ENCODE measurements at places on chromosomes 11 and 22.

GRCh38 chr11:102081313-102081712 lies 28.9 kb upstream of the YAP1 start:
- H3K36me3 ChIP-seq: peaks cover 2% of the 10 kb centered on the region
- no peak overlapping the region for H3K4me3 ChIP-seq
- no peak for DNase-seq
- no peaks in the 10 kb centered on the region for H3K27me3 ChIP-seq

- DNase-seq: peak; percentile 92
- no peaks in the 10 kb centered on the region for H3K27me3 ChIP-seq
- peaks cover 7% of the 10 kb centered on the region for H3K4me1 ChIP-seq
- peaks cover 30% of the 10 kb centered on the region for H3K36me3 ChIP-seq
- peak overlapping the region; percentile 17 for H3K27ac ChIP-seq
Measured at GRCh38 chr11:72712168-72712751, 38.0 kb upstream of the PDE2A start.

DNA sequence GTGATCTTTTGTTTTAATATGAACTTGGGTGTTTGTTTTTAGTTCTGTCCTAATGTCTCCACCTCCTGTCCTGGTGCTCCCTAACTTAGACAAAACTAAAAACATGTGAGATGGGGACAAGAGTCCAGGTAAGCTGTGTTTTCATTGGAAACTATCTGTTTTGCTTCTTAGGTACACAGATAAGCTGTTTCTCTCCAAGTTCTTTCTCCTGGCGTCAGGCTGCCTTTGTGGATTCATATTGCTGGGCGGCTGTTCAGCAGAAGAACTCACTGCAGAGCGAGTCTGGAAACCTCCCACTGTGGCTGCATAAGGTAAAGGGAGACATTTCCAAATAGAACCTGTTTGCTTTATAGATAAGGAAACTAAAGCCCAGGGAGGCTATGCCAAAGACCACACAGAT lies 24.7 kb downstream of the PANX1 start:
- no peak overlapping the region for H3K27ac ChIP-seq
- H3K4me3 ChIP-seq: no peak overlapping the region
- no peaks in the 10 kb centered on the region for H3K27me3 ChIP-seq
- no peak for DNase-seq

- peaks cover 8% of the 10 kb centered on the region for H3K4me1 ChIP-seq
- no peaks in the 10 kb centered on the region for H3K27me3 ChIP-seq
- H3K36me3 ChIP-seq: no peaks in the 10 kb centered on the region
- H3K27ac ChIP-seq: no peak overlapping the region
Measured at GRCh38 chr11:28730336-28730735, 622.1 kb downstream of the METTL15 start.

GRCh38 chr11:11584530-11584810 lies 37.3 kb downstream of the GALNT18 start:
- peak overlapping the region; percentile 4 for H3K27ac ChIP-seq
- DNase-seq: peak; percentile 92

DNA sequence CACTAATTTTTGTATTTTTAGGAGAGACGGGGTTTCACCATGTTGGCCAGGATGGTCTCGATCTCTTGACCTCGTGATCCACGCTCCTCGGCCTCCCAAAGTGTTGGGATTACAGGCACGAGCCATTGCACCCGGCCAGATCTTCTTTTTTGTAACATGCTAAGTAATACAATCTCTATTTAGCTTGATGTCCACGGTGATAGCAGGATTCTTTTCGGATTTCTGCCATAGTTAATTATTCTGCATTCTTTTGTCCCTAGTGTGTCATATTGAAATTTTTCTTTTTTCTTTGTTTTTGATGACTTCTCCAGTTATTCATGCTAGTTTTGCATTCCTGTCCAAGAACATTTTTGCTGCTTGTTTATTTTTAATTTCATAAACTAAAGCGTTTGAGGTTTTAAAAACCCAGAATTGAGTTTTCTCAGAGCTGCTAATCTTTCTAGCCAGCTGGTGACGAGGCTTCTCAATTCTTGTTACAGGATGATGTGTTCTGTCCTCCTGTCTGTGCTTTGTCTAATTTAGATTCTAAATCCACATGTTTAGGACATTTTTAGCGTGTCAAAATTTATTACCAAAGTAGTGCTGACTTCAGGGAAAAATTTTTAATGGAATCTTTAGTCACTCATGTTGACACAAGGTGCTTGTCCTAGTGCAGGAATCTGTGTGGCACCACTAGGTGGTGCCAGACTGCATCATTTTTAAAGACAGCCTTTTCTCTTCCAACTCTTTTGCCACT lies 21.8 kb downstream of the NF2 start:
- peak overlapping the region; percentile 96 for H3K27ac ChIP-seq
- peaks cover 73% of the 10 kb centered on the region for H3K4me1 ChIP-seq
- no peaks in the 10 kb centered on the region for H3K36me3 ChIP-seq
- H3K4me3 ChIP-seq: peak overlapping the region; percentile 25

DNA sequence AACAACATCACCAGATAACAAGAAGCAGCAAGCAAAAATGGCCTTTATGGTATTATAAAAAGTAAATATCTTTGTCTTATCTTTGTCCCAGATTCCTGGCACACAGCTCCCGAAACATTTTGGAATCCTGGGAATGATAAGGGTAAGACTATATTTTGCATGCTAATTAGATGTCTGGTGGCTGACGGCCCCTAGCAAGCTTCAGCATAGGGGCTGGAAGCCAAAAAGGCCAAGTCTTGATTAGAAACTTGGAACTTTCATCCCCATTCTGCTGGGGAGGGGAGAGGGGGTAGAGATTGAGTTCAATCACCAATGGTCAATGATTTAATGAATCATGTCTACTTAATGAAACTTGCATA lies 38.2 kb upstream of the EED start:
- DNase-seq: no peak
- H3K36me3 ChIP-seq: no peaks in the 10 kb centered on the region
- H3K4me1 ChIP-seq: peaks cover 4% of the 10 kb centered on the region
- H3K27ac ChIP-seq: no peak overlapping the region
- H3K27me3 ChIP-seq: no peaks in the 10 kb centered on the region
- no peak overlapping the region for H3K4me3 ChIP-seq

- no peaks in the 10 kb centered on the region for H3K4me1 ChIP-seq
- no peak overlapping the region for H3K4me3 ChIP-seq
- no peak for DNase-seq
- no peaks in the 10 kb centered on the region for H3K36me3 ChIP-seq
- no peak overlapping the region for H3K27ac ChIP-seq
Measured at GRCh38 chr11:23079382-23079813, 219.1 kb upstream of the CCDC179 start.

DNA sequence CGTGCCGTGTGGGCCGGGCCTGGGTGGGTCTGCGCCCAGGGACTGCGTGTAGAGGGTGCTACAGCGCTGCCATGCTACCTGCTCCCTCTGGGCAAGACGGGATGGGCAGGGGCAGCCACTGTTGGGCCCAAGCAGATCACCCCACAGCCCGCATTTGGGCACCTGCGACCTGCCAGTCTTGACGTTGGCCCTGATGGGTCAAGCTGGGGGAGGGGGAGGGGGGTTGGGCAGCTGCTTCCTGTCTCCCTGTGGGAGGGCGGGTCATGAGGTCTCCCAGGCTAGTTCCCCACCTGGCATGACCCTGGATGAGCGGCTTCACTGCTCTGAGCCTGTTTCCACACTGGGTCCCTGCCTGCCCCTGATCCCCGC lies 2.8 kb upstream of the RPS19BP1 start:
- H3K4me1 ChIP-seq: peaks cover 17% of the 10 kb centered on the region
- H3K36me3 ChIP-seq: peaks cover under 1% of the 10 kb centered on the region
- no peak overlapping the region for H3K27ac ChIP-seq
- H3K4me3 ChIP-seq: no peak overlapping the region
- peak; percentile 53 for DNase-seq
- no peaks in the 10 kb centered on the region for H3K27me3 ChIP-seq

- peaks cover 64% of the 10 kb centered on the region for H3K4me1 ChIP-seq
- peak overlapping the region; percentile 99 for H3K27ac ChIP-seq
- peak; percentile 98 for DNase-seq
- H3K36me3 ChIP-seq: peaks cover 26% of the 10 kb centered on the region
- peak overlapping the region; percentile 57 for H3K4me3 ChIP-seq
Measured at GRCh38 chr11:118910309-118911112, 15.2 kb downstream of the BCL9L start.

GRCh38 chr11:17718510-17718962 lies 835 bp upstream of the MYOD1 start:
- no peak overlapping the region for H3K4me3 ChIP-seq
- no peak overlapping the region for H3K27ac ChIP-seq
- DNase-seq: peak; percentile 86
- no peaks in the 10 kb centered on the region for H3K36me3 ChIP-seq

DNA sequence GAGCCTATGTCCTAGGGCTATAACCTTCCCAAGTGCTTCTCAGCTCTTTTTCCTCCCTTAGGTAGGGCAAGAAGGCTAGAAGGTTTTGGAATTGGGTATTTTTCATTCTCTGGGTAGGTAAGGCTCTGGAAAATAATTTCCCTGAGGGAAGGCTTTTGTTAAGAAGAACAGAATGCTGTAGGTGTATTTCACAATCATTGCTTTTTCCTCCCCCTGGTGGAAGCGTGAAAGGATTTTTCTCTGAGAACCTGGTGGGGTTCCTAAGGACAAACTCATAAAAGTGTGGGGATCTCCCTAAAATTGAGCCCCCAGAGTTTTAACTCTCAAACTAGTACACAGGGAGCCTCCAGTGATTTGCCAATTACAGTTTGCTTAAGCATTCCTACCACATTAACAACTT lies 41.1 kb upstream of the NARS2 start:
- no peak overlapping the region for H3K4me3 ChIP-seq
- no peak for DNase-seq
- no peak overlapping the region for H3K27ac ChIP-seq

GRCh38 chr11:25435197-25435596 lies 896.7 kb upstream of the ANO3 start:
- H3K4me3 ChIP-seq: no peak overlapping the region
- H3K4me1 ChIP-seq: no peaks in the 10 kb centered on the region
- no peaks in the 10 kb centered on the region for H3K27me3 ChIP-seq
- no peak for DNase-seq
- H3K27ac ChIP-seq: no peak overlapping the region

DNA sequence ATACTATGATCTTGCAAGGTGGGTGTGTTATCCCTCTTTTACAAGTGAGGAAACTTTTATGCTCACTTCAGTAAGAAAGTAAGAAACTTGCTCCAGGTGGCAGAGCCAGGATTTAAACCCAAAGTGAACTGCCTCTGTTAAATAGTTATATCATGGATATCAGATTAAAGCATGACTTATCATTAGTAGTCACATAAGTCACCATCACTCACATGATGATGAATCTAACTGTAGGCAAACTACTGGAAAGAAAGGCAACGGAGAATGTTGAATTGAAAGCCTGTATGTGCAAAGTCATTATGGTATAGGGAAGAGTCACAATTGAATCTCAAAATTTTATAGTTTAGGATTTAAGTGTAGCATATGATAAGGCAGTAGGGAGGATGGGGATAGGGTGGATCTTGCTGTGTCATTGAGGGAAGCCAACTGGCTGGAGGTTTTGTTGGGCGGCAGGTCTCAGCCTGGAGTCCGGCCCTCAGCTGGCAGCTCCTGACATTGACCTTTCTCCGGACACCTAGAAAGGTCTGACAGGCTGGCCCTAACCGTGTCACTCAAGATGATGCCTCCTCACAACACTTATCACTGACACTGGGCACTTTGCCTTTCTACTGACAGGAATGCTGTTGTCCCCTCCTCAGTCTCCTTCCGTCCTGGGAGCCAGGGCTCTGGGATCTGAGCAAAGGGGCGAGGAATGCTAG lies 98.3 kb downstream of the EMSY start:
- H3K4me3 ChIP-seq: no peak overlapping the region
- H3K27ac ChIP-seq: peak overlapping the region; percentile 73
- peaks cover 27% of the 10 kb centered on the region for H3K36me3 ChIP-seq
- DNase-seq: peak; percentile 64

- no peaks in the 10 kb centered on the region for H3K36me3 ChIP-seq
- peak overlapping the region; percentile 53 for H3K27ac ChIP-seq
- no peaks in the 10 kb centered on the region for H3K27me3 ChIP-seq
- peak overlapping the region; percentile 7 for H3K4me3 ChIP-seq
- DNase-seq: peak; percentile 95
- H3K4me1 ChIP-seq: peaks cover 32% of the 10 kb centered on the region
Measured at GRCh38 chr11:119470317-119471291, 47.6 kb upstream of the THY1 start.

DNA sequence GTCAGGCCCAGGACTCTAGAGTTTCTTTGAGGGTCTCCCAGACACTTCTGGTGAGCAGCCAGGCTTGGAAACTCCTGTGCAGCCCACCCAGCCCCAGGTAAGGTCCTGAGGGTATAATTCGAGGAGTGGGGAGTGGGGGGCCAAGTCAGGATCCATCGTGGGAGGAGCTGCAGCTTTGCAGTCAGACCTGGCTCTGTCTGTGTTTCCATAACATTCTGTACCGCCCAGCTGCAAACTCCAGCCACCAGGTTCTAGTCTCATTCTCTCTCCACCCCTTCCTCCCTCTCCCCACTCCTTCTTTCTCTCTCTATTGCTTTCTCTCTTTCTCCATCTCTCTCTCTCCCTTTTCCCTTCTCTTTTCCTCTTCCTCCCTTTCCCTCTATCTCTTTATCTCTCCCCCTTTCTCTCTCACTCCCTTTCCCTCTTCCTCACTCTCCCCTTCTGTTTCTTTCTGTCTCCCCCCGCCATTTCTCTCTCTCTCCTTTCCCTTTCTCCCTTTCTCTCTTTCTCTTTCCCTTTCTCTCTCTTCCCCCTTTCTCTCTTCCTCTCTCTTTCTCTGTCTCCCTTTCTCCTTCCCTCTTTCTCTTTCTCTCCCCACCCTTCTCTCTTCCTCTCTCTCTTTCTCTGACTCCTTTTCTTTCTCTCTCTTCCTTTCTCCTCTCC lies 127.2 kb downstream of the MN1 start:
- H3K27me3 ChIP-seq: peaks cover 17% of the 10 kb centered on the region
- no peak overlapping the region for H3K27ac ChIP-seq
- H3K36me3 ChIP-seq: no peaks in the 10 kb centered on the region
- H3K4me1 ChIP-seq: no peaks in the 10 kb centered on the region
- no peak for DNase-seq

DNA sequence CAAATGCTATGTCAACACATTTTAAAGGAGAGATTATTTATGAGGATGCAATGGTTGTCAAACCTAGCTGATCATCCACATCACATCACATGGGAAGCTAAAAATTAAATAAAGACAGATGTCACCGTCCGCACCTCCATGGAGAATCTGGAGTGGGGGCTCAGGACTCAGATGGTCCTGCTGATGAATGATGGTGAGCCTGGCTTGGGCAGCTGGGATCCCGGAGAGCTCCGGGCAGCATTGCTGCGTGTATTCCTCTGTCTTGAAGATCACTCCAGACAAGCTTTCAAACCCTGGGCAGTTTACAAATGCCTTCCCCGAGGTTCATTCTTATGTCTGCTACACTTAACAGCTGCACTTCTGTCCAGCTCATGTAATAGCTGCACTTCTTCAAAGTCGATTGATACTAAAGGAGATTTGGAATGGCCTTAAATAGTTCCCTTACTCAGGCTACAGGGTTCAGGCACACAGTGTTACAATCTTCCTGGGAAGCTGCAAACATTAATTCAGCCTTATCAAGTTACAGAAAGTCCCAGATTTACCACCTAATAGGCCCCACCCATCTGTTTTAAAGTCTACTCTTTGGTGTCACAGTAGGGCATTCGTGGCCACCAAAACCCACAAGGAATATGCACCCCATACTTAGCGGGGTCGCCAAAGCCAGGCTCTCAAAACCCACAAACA lies 34.7 kb upstream of the CSNK2A3 start:
- H3K4me3 ChIP-seq: no peak overlapping the region
- H3K27ac ChIP-seq: no peak overlapping the region
- peaks cover 3% of the 10 kb centered on the region for H3K27me3 ChIP-seq
- H3K36me3 ChIP-seq: no peaks in the 10 kb centered on the region

GRCh38 chr11:58485961-58486360 lies 21.9 kb downstream of the OR5B21 start:
- no peak for DNase-seq
- no peaks in the 10 kb centered on the region for H3K27me3 ChIP-seq
- H3K36me3 ChIP-seq: no peaks in the 10 kb centered on the region
- H3K4me3 ChIP-seq: no peak overlapping the region

All from osteoblast (primary cell).